ENCODE measurements at places on chromosomes 3 and 15.

- DNase-seq: peak; percentile 95
Observed at GRCh38 chr3:140406655-140407054, 271.2 kb upstream of the TRIM42 start.

- DNase-seq: no peak
Observed at GRCh38 chr15:88981244-88982215, 68.4 kb upstream of the MFGE8 start.

DNA sequence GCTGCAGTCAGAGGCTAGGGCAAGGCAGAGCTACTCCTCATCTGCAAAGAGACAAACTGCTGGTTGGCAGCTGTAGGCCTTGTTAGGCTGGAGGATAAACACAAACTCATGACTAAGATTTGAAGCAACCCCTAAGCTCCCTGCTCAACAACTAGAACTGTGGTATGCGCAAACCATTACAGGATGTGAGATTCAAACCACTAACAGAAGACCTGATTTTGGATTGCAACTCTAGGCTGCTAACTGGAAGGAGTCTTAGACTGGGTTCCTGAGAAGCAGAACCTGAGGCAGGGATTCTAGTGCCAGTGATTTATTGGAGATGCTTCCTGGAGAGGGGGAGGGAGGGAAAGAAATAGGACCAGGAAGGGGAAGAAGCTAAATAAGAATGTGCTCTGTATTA, 22.5 kb downstream of the CCR4 start:
- no peak for DNase-seq

GRCh38 chr3:133828576-133829309, 23.1 kb downstream of the SRPRB start:
- no peak for DNase-seq

- DNase-seq: peak; percentile 51
Observed at GRCh38 chr3:77320514-77320913, 280.6 kb downstream of the ROBO2 start.

GRCh38 chr3:44427683-44428082, 49.8 kb downstream of the ZNF445 start:
- DNase-seq: no peak

GRCh38 chr15:62969442-62970089, 73.0 kb upstream of the TPM1 start:
- peak; percentile 79 for DNase-seq

DNA sequence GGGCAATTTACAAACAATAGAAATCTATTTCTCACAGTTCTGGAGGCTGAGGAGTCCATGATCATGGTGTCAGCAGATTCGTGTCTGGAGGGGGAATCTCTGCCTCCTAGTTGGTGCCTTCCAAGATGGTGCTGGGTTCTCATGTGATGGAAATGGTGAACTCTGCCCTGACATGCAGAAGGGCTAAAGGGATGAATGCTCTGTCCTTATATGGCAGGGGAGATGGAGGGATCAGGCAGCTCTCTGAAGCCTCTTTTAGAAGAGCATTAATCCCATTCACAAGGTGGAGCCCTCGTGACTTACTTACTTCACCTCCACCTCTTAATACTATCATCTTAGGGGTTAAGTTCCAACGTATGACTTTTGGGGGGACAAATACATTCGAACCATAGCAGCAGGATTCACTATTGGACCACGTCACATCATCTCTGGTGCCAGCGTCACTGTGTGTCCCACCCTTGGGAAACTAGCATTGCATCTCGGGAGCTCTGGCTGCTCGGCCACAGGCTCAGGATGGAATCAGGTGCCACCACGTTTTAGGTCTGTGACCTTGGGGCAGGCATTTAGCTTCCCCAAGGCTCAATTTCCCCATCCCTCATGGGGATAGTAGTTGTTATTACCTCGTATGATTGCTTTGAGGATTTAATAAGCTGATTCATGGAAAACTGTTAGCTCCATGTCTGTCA, 53.0 kb downstream of the SV2B start:
- no peak for DNase-seq

- peak; percentile 96 for DNase-seq
Observed at GRCh38 chr15:85443593-85444087, 63.2 kb downstream of the AKAP13 start.

DNA sequence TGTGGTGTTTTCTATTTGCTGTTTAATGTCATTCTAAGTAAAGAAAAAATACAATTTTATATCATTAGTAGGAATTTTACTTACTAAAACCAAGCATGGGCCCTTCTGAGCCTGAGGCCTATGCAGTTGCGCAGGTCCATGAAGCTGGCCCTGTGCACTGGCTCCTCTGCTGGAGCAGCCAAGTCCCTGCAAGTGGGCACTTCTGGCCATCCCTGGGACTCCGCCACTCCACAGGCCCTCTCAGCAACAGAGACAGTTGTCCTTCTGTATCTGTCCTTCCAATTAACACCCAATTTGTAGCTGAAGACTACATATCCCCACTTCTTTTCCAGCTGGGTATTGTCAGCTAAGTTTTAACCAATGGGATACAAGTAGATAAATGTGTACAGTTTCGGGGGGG, 49.9 kb upstream of the RYK start:
- no peak for DNase-seq
